ENCODE measurements at places on chromosomes 7 and 10.
A peak's percentile ranks its signal among the peaks of the same experiment; 100 is the strongest.

- no peak for DNase-seq
Measured at GRCh38 chr7:76225379-76225778, 23.7 kb downstream of the SRRM3 start.

GRCh38 chr10:29981510-29981909 is 77.9 kb downstream of the JCAD start:
- DNase-seq, result no peak

- DNase-seq, result no peak
Measured at GRCh38 chr7:15042285-15043065, 139.9 kb upstream of the DGKB start.

DNA sequence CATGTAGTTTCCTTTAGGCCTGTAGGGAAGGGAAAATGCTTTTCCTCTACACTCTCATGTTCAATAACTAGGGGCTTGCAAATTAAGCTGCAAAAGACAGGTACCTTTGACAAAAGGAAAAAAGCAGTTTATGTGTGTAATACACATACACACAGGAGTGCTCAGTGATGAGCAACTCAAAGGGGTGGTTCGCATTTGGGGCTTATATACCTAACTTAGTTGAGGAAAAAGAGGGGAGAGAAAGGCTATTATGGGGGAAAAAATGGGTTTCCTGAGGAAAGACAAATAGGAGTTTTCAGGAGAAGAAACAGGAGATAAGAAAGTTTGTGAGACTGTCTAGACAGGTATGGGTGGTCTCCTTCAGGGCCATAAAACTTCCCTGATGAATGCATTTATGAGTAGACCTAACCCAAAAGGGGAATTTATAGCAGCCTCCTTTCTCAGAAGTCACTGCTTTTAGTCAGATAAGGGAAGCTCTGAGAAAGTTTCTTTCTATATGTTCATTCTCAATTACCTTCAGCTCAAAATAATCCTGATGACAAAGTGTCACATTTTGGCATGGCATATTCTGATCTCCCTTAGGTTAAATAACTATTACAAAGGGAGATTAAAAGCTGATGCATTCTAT is 55.2 kb upstream of the EZH2 start:
- no peak for DNase-seq

GRCh38 chr10:70602665-70603448 is at the start of gene PRF1:
TSS of gene PRF1 (minus strand) at chr10:70602741. CDS start at chr10:70600902, 1,839 bp downstream.
- DNase-seq, result no peak

GRCh38 chr10:77297393-77297739 is 340.2 kb downstream of the KCNMA1 start:
- no peak for DNase-seq

- peak; percentile 94 for DNase-seq
Measured at GRCh38 chr7:65750511-65751344, 122.1 kb upstream of the VKORC1L1 start.

DNA sequence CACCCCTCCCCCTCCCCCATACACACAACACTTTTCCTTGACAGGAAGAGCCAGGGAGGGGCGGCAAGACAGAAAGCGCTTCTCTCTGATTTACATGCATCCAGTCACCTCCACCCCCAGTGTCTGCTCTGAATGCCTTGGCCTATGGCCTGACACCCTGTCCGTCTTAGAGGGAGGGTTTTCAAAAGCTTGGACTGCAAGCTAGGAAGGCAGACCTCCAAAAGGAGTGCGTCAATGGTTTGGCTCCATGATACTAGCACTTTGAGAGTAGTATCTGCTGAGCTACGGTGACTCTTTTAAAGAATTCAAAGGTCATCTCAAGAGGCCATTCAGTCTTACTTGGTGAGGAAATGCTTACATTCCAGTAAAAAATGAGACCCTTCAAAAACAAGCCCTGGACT is 20.3 kb upstream of the PAX2 start:
- DNase-seq, result no peak

- DNase-seq, result no peak
Measured at GRCh38 chr10:71573562-71574518, 145.7 kb downstream of the C10orf105 start.

DNA sequence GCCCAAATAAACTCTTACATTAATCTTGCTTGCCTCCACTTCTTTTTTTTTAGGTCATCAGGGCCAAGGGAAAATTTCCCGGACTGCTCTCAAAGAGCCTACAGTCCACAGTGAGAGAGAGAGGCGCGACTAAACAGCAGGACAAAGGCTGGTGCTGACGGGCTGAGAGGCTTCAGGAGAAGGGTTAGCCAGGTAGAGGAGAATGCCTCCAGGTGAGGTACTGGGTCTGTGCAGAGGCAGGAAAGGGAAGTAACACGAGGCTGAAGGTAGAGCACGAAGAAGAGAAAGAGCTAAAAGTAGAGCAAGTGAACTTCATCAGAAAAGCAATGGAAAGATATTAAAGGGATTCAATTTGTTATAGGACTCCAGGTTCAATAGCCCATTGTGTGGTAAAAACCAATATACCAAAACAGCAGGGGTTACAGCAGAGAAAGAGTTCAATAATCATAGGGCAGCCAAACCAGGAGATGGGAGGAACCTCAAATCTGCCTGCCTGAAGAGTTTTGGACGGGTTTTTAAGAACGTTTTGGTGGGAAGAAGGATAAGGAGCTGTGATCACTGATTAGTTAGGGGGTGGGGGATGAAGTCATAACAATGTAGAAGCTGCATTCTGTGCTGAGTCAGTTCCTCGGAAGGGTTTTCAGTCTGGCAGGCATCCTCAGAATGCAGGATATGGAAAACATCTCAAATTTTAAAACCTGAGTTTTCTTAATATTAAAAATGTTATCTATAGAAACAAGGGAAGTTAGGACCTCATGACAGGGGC is 171.5 kb downstream of the AKR1D1 start:
- DNase-seq, result no peak

- no peak for DNase-seq
Measured at GRCh38 chr7:41006306-41006995, 696.4 kb downstream of the INHBA start.

GRCh38 chr7:129169171-129169671 is 19.2 kb upstream of the SMO start:
- DNase-seq, result no peak

- DNase-seq, result no peak
Measured at GRCh38 chr7:36227223-36227622, 74.2 kb downstream of the EEPD1 start.
